Stimulated activated CD8-positive, alpha-beta memory T cell treated with anti-CD3 and anti-CD28 coated beads, Interleukin-7, amount 100 ng/mL, for 1 hour (primary cell): ENCODE measurements at places on chromosomes 11 and 22.

- no peak for DNase-seq
Observed at GRCh38 chr11:88249706-88250105, 74.5 kb upstream of the RAB38 start.

DNA sequence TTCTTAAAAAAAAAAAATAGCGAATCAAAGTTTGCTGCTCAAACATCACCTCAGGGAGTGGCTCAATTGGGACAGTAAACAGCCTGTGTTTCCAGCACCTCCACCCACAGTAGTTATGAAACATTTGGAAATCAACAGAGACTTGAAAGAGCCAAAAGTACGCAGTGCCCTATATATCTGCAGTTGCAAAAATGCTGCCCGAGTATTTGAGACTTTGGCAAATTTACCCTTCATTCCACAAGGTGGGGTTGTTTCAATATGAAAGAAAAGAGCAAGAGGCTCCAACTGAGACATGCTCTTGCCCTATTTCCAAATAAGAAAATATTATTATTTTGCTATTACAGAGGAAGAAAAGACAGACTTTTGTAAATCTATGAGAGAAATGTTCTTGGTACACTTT lies 851.1 kb upstream of the RAG2 start:
- no peak for DNase-seq

DNA sequence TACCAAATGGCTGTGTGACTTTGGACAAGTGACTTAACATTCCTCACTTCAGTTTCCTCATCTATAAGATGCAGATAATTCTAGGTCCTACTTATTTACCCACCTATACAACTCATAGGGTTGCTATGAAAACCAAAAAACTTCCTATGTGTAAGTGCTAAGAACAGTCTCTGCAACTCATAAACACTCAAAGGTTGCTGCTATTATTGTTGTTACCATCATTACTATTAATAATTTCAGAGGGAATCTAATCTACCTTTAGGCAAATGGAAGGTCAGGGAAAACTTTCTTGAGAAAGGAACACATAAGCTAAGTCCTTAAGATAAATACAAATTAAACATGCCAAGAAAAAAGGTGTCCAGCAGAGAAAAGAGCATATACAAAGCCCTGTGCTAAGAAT lies 40.5 kb downstream of the SIK3 start:
- no peak for DNase-seq

DNA sequence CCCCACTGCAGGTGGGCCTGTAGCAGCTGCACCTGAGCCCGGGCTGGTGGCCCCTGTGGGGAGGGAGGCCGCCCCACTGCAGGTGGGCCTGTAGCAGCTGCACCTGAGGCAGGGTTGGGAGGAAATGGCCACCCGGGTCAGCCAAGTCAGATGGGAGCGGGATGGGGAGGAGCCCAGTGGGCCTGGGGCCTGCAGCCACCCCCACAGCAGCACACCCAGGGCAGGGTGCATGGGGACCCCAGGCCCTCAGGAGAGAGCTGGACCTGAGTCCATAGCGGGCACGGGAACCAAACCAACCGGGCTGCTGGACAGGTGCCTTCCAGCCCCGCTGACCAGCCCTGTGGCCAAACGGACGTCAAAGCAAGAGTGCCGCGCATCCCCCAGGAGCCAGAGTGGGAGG lies 61.7 kb downstream of the BRD1 start:
- no peak for DNase-seq

- no peak for DNase-seq
Observed at GRCh38 chr22:20388200-20388599, 5.8 kb upstream of the ZNF74 start.

GRCh38 chr11:19736831-19737230 lies 24.2 kb downstream of the NAV2 start:
- DNase-seq = no peak

DNA sequence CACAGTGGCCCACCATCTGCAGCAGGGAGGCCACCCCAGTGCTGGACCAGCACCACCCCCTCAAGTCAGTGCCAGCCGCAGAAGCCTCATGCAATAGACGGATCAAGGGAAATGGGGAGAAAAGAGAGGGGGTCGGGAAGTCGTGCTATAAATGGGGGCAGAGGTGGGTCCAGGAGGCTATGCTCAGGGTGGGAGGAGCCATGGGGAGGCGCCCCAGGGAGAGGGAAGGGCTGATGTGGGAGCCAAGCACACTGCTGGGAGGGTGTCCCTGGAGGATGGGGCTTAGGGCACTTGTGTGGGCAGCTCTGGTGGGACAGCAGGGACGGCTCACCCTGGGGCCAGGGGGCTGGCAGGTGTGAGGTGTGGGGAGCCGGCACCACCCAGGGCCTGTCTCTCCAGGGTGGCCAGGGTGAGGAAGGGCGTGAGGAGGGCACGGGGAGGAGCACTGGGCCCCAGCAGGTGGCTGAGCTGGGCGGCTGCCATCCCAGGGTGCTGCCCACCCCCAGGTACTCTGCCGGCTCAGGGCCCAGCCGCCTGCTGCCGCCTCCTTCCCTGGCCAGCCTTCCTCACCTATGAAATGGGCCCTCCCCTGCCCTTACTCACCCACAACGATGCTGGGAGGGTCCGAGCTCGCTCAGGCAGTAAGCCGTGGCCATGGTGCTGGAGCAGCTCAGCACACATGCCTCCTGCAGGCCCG lies 18.0 kb downstream of the PHLDA2 start:
- no peak for DNase-seq

DNA sequence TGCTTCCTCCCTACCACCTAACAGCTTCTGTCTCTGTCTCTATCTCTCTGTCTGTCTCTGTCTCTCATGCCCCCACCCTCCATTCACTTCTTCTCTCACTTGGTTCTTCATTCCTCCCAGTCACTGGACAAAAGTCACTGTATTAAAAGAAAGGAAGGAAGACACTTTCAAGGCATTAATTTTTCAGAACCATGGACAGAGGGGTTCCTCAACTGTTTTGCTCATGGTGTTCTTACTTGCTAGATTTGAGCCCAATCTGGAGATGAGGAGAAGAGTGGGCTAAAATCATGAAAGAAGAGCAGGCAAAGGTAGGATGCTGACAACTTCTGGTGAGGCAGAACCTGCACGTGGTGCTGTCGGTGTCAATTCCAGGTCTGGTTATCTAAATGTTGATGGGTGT lies 116.7 kb upstream of the LARGE1 start:
- DNase-seq = no peak

DNA sequence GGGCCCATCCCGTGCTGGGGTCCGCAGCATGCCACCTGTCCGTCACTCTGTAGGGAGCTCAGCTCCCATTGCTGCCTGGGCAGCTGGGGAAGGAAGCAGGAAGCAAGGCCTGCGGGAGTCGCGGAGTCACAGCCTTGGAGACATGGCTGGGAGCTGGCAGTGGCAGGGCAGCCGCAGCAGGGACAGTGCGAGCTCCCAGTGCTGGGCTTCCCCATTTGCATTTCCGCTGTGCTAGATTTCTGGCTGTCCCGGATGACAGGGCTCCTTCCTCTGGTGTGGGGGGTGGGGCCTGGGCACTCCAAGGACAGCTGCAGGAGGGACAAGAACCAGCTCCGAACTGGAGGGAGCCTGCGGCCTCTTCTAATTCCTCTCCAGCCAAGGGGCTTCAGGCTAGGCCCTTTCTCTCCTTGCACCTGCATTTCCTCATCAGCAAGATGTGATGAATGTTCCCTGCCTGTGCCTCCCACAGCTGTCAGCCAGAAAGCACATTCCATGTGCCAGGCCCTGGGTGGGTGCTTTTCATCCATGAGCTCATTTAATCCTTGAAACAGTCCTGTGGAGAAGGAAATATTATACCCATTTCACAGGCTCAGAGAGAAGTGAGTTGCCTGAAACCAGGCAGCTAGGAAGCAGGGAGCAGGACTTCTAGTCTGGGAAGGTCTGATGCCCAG lies 48.0 kb downstream of the MYO7A start:
- no peak for DNase-seq

- no peak for DNase-seq
Observed at GRCh38 chr11:93256623-93257022, 58.8 kb upstream of the SLC36A4 start.

DNA sequence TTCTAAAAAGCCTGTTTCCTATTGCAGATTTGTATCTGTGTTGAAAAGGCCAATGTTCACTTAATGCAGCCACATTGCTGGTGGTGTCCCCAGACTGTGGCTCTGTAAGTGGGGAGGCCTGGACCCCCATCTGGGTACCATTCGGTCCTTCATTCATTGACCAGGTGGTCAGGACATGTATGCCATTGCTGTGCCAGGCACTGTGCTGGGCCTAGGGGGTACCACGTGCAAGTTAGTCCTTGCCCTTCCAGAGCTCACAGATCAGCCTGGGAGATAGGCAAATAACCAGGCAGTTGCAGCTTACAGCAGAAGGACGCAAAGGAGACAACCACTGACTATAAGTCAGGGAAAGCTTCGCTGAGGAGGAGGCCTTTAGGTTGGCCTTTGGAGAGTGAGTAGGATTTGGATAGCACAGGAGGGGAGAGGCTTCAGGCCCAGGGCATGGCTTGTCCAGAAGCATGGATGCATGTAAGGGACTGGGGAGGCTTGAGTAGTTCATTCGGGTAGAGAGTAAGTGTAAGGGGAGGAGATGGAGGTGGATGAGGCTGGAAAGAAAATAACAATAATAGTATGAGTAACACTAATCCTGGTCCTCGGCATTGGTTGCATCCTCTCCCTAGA lies 5.0 kb downstream of the PRDM11 start:
- DNase-seq = no peak

GRCh38 chr11:46333394-46333947 lies 13.8 kb upstream of the DGKZ start:
- DNase-seq = no peak

DNA sequence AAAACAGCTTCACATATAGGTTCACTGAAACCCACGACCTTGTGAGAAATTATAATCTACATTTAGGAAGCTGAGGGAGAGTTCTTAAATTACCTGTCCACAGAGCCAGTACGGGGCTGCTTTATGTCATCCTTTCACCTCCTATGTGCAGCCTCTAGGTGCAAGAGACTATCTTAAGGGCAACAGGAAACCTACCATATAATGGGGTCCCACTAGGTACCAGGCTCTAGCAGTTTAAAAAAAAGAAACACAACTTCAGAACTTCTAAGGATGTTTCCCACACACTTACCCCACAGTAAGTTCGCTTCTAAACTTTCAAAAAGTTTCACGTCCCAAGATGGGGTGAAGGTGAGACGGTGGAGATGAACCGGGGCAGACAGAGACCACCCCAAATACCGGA lies 573 bp downstream of the STK33 start:
- no peak for DNase-seq

GRCh38 chr11:123719452-123719851 lies 22.0 kb downstream of the ZNF202 start:
- no peak for DNase-seq

GRCh38 chr11:1933416-1934334 lies 13.5 kb upstream of the MRPL23 start:
- DNase-seq = no peak

- no peak for DNase-seq
Observed at GRCh38 chr22:42962295-42963230, 52.4 kb downstream of the PACSIN2 start.

GRCh38 chr22:38871360-38872171 lies 450 bp downstream of the CBX6 start:
- no peak for DNase-seq

GRCh38 chr22:22603470-22603947 lies 40.9 kb upstream of the GGTLC2 start:
- no peak for DNase-seq

- DNase-seq = no peak
Observed at GRCh38 chr11:88484873-88485621, 147.5 kb upstream of the CTSC start.

GRCh38 chr11:41622707-41623359 lies 163.4 kb upstream of the LRRC4C start:
- no peak for DNase-seq

- no peak for DNase-seq
Observed at GRCh38 chr11:43392713-43393112, 34.0 kb downstream of the TTC17 start.

DNA sequence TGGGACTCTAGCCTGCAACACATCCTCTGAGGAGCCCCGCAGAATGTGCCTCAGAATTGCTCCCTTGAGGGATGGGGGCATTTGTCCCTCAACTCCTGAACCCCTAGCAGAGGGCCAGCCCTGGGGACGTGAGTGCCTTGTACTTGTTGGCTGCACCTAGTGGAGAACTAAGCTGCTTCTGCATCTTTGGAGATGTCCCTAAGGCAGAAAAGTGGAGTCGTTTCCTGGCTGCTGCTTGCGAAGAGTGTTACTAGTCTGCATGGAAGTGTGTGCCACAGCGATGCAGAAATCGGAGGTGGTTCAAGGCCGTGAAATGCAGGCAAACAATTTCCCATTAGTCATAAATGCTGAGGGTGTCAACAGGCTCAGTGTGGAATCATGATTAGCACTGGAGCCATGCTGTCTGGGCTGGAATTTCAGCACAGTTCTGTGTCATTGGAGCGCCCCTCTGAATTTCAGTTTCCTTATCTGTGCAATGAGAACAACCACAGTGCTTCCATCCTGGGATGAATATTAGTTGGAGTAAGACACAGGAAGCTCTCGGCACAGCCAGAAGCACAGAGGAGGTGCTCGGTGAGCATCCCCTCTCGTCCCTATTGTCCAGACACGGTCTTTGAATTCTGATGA lies 56.5 kb downstream of the MIAT start:
- DNase-seq = no peak

- no peak for DNase-seq
Observed at GRCh38 chr11:127247261-127247851, 246.8 kb upstream of the KIRREL3 start.

DNA sequence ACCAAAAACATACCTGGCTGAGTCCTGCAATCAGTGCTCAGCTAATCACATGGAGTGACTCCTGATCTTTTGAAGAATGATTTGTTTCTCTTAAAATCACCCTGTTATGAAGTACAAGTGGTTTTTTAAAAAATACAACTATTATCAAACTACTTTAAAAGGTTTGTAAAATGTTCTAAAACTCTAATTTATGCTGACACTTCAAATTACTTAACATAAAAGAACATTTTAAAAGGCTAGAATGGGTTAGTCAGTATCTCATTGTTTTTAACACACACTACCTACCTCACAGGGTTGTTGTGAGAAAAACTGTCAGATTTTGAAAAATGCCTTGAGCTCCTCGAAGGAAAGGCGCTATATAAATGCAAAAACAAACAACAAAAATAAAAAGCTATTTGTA lies 33.2 kb downstream of the KMT5B start:
- DNase-seq = no peak

- no peak for DNase-seq
Observed at GRCh38 chr22:30747493-30747892, 52.8 kb downstream of the OSBP2 start.

GRCh38 chr11:120539667-120540369 lies 28.3 kb downstream of the GRIK4 start:
- no peak for DNase-seq

- no peak for DNase-seq
Observed at GRCh38 chr22:43144949-43145348, 1.8 kb upstream of the MCAT start.

GRCh38 chr11:95605271-95605940 lies 184.2 kb downstream of the FAM76B start:
- DNase-seq = no peak

DNA sequence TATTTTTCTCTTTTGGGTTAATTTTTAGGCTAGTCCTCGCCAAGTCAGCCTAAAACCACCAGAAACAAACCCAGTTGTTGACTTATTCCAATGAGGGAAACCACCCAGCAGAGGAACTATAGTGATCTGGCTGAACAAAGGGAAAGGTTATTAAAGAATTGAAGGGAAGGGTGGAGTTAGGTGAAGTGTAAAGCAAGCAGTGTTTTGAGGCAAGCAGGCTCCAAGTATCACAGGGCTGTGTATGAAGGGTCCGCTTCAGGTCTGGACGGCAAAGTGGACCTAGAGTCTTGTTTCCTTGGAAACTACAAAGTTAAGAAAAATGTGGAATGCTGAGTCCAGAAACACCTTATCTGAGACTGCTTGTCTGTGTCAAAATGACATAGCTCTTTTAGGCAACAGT lies 3.2 kb upstream of the TCN2 start:
- no peak for DNase-seq
